ENCODE measurements at places on chromosomes 7 and 10.

GRCh38 chr7:48528646-48529045, 357.4 kb downstream of the ABCA13 start:
- DNase-seq: no peak

- peak; percentile 85 for DNase-seq
Observed at GRCh38 chr7:18754766-18755165, 259.2 kb downstream of the HDAC9 start.

- no peak for DNase-seq
Observed at GRCh38 chr7:132901241-132901640, 180.6 kb downstream of the CHCHD3 start.

- no peak for DNase-seq
Observed at GRCh38 chr7:10644849-10645248, 328.8 kb upstream of the PHF14 start.

GRCh38 chr10:44992070-44992731, 8.5 kb upstream of the ZNF22 start:
- DNase-seq: no peak

GRCh38 chr7:97971990-97972943, 17.7 kb downstream of the OCM2 start:
- DNase-seq: peak; percentile 71

- peak; percentile 66 for DNase-seq
Observed at GRCh38 chr7:95472581-95473161, 13.1 kb upstream of the ASB4 start.

DNA sequence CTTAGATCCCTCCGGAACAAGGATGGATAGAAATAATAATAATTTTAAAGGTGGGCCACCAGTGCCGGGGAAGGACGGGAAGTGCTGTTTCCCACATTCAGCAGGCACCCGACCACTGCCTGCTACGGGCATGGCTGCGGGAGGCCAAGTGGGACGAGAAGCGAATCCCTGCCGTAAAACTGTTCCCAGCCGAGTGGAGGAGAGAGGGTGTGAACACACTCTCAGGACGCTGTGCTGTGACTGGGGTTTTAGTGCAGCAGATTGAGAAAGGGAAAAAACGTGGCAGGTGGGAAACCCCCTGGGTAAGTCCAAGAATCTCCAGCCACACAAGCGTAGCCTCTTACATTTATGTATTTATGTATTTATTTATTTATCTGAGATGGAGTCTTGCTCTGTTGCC, 158.8 kb downstream of the DNAJB6 start:
- DNase-seq: no peak

DNA sequence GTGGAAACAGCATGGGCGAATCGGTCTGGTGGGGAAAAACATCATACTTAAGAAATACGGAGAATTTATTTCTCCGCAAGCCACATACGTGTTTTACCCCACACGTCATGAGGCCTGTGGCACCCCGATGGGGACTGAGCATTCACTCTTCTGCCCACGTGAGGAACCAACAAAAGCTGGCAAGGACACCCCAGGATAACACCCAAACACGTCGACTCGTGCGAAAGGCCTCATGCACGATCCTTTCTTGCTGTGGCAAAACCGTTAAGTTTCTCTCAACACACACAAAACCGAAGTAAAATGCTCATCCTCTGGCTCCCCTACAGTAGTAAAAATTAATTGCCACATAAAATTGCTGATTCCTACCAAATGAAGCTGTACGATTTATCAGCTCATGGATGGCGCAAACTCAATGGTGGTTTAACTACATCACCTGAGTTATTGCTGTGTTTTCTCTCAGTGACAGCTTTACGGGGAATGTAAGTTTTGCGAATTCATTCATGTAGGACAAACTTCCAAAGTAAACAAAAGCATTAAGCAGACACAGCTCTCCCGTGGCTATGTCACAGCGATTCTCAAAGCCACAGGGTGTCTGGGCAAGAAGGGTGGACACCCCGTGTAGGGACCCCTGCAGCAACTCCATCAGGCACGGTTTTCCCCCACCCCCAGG, 97.0 kb downstream of the CTBP2 start:
- no peak for DNase-seq

DNA sequence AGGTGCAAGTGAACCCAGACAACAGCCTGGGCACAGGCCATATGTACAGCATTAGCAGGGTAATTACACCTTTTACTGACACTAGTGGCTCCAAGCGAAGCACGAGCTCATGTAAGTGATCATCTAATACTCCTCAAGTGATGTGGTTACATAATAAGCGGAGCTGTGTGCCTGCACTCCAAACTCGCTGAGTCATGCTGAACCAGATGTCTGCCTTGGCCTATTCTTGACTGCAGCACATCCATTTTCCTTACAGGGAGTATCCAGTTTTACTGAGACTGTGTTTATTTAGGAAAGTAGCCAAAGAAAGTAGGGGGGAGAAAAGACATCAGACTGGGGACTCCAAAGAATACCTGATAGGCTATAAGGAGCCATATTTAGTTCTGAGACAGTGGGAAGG, 90.1 kb downstream of the GRM3 start:
- peak; percentile 8 for DNase-seq

DNA sequence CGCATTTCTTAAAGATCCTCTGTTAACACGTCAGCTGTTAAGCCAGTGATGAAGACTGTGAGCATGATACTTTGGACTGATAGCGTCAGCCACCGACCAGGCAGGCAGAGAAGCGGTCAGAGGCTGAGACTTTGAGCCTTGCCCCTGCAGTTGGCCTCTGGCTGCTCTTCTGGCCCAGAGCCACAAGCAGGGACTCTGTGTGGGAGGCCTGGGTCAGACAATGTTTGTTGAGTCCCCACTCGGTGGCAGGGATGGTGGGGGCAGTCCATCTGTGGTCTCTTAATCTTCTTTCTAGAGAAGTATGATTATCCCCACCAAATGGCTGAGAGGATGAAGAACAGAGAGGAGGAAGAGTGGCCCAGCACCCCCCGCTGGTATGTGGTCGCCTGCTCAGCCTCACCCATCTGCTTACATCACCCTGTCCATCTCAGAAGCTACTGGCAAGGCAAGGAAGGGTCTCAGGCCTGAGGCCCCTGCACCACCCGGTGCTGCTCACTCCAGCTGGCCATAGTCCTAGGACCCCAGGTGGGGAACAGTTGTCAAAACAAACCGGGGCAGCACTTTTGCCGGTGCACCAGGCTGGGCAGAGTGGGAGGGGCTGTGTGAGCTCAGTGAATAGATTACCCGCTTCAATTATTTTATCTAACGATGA, 202.9 kb downstream of the GRID1 start:
- no peak for DNase-seq

DNA sequence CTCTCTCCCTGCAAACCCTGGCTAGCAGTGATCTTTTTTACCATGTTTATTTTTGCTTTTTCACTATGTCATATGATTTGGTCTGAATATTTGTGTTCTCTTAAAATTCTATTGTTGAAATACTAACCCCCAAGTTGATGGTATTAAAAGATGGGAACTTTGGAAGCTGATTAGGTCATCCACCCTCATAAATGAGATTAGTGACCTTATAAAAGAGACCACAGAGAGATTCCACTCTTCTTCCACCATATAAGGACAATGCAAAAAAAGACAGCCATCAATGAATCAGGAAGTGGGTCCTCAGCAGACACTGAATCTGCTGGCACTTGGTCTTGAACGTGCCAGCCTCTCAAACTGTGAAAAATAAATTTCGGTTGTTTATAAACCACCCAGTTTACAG, 112.8 kb upstream of the KCND2 start:
- DNase-seq: no peak

GRCh38 chr7:5550831-5551230, 127.2 kb upstream of the TNRC18 start:
- no peak for DNase-seq

DNA sequence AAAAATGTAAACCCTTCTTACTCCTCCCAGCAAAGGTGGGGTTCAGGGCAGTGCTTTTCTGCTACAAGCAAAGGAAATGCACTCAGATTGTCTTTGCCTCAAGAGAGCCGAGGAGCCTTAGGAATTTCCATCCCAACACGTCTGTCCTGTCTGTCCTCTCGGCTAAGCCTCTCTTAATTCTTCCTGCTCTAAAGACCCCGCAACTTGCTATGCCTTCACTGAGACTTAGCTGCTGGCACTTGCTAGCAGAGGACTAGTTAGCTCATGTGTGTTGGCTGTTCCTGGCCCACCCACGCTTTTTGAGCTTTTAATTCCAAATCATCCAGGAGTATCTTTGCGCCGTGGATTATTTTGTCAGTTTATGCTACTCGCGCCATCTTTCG, 481 bp upstream of the NPM3 start:
- DNase-seq: peak; percentile 13

DNA sequence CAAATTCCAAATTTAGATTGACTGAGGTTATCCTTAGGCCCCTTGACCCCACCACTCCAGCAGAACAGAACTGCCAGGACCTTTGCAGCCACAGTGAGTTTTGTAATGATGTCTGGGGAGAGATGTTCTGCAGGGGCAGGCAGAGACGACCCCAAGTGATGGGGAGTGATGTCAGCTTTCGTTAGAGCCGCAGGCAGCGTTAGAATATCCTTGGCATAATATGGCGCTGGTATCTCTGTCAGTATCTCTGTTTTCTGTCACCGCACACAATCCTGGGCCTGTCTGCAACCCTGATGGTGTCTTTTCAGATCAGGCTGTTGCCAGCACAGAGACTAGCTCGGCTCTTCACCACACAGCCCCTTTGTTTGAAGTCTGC, 1083.6 kb downstream of the KCNMA1 start:
- no peak for DNase-seq

GRCh38 chr10:77866598-77866997, 60.0 kb downstream of the DLG5 start:
- no peak for DNase-seq

- DNase-seq: no peak
Observed at GRCh38 chr7:16398146-16399017, 23.0 kb downstream of the CRPPA start.

- DNase-seq: no peak
Observed at GRCh38 chr7:131955679-131956078, 399.3 kb upstream of the PODXL start.

- DNase-seq: no peak
Observed at GRCh38 chr7:19900118-19900517, 126.7 kb upstream of the TMEM196 start.

- peak; percentile 17 for DNase-seq
Observed at GRCh38 chr7:26449175-26450165, 157.8 kb downstream of the SNX10 start.

- DNase-seq: no peak
Observed at GRCh38 chr10:4334871-4335270, 491.1 kb upstream of the AKR1E2 start.

DNA sequence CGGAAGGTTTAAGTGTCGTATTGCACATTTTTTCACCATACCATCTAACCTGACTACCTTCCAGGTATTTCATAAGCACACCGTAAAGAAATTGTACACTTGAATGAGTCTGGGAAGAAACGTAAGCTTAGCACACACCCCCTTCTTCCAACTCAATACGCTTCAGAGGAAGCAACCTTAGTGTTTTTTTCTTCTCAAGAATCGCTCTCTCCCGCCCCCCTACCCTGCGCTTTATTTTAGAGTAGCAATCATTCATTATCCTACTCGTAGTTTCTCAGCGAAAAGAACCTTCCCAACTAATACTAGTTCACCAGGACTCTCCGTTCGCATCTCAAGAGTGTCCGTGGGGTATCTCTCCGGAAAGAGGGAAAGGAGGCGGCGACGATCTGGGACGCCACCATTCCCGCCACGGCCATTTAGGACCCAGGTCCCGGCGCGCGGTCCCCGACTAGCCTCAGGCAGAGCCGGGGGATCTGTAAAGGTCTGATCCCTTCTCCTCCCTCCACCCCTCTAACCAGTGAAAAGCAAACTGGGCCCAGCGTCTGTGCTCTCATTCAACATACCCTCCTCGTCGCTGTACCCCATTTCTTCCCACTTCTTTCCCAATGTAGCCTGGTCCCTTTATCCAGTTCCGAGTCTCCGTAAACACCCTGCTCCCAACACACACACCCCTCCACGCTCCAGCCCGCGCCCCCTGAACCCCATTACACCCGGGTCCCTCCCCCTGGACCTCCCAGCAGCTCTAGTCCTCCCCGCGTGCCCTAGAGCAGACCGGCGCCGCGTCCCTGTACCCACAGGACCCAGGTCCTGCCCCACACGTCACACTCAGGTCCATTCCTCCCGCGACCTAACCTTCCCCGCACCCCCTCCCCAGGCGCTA, 16.0 kb downstream of the MYOZ1 start:
- peak; percentile 27 for DNase-seq
